ENCODE measurements at places on chromosomes 2 and 18.

DNA sequence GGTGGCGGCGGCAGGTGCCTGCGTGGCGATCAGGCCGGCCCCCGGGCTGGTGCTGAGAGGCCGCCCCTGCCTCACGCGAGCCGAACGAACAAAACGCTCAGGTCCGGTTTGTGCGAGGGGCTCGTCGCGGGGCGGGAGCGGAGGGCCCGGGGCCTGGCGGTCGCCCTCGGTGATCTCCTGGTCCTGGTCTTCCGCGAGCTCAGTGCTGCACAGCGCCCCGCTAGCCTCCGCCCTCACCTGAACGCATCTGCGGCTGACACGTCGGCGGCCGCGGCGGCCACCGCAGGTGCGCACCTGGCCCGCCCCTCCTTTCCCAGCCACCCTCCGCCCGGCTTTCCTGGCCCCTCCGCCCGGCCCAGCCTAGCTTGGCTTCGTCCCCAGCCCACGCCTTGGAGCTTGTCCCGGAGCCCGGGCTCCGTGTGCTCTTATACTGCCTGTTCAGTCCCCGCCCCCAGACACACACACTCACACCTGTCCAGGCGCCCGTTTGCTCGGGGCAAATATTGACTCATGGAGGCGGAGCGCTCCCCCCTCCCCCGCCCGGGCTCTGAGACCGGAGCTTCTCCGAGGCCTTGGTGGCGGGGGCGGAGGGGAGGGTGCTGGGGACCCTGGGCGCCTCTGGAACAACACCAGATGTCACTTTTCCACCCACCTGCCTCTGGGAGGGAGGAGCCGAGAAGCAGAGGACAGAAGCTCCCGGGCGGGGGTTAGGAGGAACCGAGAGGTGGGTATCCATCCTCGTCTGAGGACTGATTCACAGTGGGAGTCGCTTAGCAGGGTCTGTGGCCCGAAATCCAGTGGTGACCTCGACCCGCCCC lies 8.6 kb upstream of the CRYBA2 start:
- H3K4me1 ChIP-seq, result peaks cover 7% of the 10 kb centered on the region
- no peak for DNase-seq
- H3K4me3 ChIP-seq, result peak overlapping the region; percentile 37
- no peaks in the 10 kb centered on the region for H3K36me3 ChIP-seq
- peaks cover 95% of the 10 kb centered on the region for H3K27me3 ChIP-seq

- no peaks in the 10 kb centered on the region for H3K36me3 ChIP-seq
- DNase-seq, result no peak
- no peaks in the 10 kb centered on the region for H3K4me1 ChIP-seq
- H3K4me3 ChIP-seq, result no peak overlapping the region
- no peak overlapping the region for H3K27ac ChIP-seq
- peaks cover 48% of the 10 kb centered on the region for H3K27me3 ChIP-seq
Measured at GRCh38 chr2:31563273-31563839, 17.4 kb downstream of the SRD5A2 start.

GRCh38 chr2:36433311-36434217 lies 78.0 kb downstream of the CRIM1 start:
- peaks cover 49% of the 10 kb centered on the region for H3K4me1 ChIP-seq
- H3K27me3 ChIP-seq, result no peaks in the 10 kb centered on the region
- H3K36me3 ChIP-seq, result no peaks in the 10 kb centered on the region
- no peak for DNase-seq
- H3K4me3 ChIP-seq, result no peak overlapping the region

DNA sequence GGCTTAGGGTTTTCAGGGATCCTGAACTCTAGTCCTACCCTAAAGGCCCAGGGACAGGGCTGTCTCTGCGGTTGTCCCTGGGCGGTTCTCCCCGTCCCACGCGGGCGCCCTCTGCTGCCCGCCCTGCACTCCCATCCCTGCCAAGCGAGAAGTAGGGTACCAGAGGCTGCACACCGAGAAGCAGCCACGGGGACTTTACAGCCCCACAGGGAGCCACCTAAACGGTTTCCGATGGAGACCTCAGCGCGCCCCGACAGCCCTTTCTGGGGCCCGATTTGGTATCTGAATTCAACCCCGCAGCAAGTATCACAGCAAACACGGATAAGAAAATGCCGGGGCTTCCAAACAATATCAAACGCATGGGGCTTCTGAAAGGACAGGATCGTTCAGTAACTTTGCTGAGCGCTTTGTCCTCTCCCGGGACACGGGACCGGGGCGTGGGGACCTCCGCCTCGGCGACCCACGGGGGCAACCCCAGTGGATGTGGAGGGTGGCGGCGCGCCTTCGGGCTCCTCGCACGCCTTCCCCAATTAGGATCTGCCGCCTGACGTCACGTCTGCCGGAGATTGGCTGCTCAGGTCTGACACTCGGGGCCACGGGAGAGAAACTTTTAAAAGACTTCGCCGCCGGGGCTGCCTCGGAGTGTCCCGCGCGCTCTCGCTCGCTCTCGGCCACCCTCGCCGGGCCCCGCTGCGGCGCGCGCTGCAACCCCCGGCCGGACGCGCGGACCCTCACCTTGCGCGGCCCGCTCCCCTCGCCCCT lies at the start of gene LTBP1:
Gene LTBP1 (plus strand): TSS at position 640 of the 762 bp plus-strand sequence. CDS start 372 bp downstream, outside the sequence.
- no peaks in the 10 kb centered on the region for H3K27me3 ChIP-seq
- H3K4me1 ChIP-seq, result peaks cover 24% of the 10 kb centered on the region
- peak; percentile 79 for DNase-seq
- H3K27ac ChIP-seq, result peak within 1 kb of the TSS; percentile 93
- peak within 1 kb of the TSS; percentile 82 for H3K4me3 ChIP-seq

GRCh38 chr2:231393149-231394131 lies 2.1 kb upstream of the B3GNT7 start:
- H3K4me3 ChIP-seq, result peak overlapping the region; percentile 8
- no peak overlapping the region for H3K27ac ChIP-seq
- peaks cover 14% of the 10 kb centered on the region for H3K4me1 ChIP-seq
- no peak for DNase-seq

DNA sequence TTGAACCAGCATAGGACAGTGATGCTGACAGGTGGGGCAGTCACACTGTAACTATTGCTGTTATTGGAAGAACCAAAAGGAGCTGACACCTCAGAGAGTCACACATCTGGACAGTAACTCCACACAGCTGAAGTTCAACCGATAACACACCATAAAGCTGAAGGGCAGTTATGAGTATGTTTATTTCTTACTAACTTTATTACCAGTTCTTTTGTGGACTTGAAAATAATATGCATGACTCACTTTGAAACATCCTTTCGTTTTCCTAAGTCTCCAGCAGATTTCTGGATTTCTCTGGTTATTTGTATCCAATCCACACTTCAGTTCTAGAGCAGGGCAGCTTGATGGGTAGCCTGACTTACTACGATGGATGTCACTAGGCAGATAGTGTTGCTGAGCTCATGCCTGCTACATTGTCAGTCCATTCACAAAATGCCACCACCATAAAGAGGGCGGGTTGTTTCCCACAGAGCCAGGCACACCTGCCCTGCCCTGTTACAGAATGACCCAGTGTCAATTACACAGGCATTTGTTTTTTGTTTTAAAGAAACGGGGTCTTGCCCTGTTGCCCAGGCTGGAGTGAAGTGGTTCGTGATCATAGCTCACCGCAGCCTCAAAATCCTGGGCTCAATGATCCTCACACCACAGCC lies 8.4 kb upstream of the AGBL5 start:
- no peak overlapping the region for H3K27ac ChIP-seq
- H3K4me3 ChIP-seq, result no peak overlapping the region
- peaks cover 6% of the 10 kb centered on the region for H3K36me3 ChIP-seq
- DNase-seq, result no peak

DNA sequence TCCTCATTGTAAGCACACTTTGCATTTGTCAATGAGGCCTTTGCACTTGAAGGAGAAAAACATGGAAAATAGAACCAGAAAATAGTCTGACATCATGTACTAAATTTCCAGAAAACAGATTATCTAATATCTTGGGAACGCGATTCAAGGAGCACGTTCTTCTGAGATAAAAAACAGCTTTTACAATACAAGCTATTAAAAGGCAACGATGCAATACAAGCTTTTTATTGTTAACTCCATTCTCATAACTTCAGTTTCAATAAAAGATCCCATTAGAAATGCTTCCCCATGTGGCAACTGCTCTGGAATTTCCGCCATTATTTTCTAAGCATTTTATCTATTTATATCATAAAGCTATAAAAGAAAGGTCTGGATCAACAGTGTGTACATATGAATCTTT lies 40.3 kb downstream of the NRXN1 start:
- H3K27me3 ChIP-seq, result no peaks in the 10 kb centered on the region
- H3K4me3 ChIP-seq, result no peak overlapping the region
- H3K4me1 ChIP-seq, result peaks cover 23% of the 10 kb centered on the region
- no peaks in the 10 kb centered on the region for H3K36me3 ChIP-seq
- no peak for DNase-seq
- no peak overlapping the region for H3K27ac ChIP-seq

- no peak for DNase-seq
- H3K36me3 ChIP-seq, result no peaks in the 10 kb centered on the region
- no peaks in the 10 kb centered on the region for H3K4me1 ChIP-seq
- H3K27ac ChIP-seq, result no peak overlapping the region
- no peak overlapping the region for H3K4me3 ChIP-seq
- H3K27me3 ChIP-seq, result peaks cover 34% of the 10 kb centered on the region
Measured at GRCh38 chr2:24107-24506, 22.2 kb downstream of the FAM110C start.

DNA sequence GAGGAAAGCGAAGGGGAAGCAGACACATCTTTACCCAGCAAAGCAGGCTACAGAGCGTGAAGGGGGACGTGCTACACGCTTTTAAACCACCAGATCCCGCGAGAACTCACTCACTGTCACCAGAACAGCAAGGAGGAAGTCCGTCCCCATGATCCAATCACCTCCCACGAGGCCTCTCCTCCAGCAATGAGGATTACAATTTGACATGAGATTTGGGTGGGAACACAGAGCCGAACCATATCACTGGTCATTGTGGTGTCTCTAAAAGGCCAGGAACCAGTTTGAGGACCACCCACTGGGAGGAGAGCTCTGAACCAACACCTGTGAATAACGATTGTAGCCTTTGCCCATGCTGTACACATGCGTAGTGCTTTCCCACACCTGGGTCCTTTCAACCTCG lies 116.6 kb upstream of the FAM136A start:
- peaks cover 50% of the 10 kb centered on the region for H3K27me3 ChIP-seq
- no peaks in the 10 kb centered on the region for H3K36me3 ChIP-seq
- no peak for DNase-seq
- H3K4me3 ChIP-seq, result no peak overlapping the region
- no peak overlapping the region for H3K27ac ChIP-seq

- no peak overlapping the region for H3K27ac ChIP-seq
- H3K36me3 ChIP-seq, result no peaks in the 10 kb centered on the region
- no peak for DNase-seq
Measured at GRCh38 chr18:44599412-44599811, 81.3 kb upstream of the SETBP1 start.

DNA sequence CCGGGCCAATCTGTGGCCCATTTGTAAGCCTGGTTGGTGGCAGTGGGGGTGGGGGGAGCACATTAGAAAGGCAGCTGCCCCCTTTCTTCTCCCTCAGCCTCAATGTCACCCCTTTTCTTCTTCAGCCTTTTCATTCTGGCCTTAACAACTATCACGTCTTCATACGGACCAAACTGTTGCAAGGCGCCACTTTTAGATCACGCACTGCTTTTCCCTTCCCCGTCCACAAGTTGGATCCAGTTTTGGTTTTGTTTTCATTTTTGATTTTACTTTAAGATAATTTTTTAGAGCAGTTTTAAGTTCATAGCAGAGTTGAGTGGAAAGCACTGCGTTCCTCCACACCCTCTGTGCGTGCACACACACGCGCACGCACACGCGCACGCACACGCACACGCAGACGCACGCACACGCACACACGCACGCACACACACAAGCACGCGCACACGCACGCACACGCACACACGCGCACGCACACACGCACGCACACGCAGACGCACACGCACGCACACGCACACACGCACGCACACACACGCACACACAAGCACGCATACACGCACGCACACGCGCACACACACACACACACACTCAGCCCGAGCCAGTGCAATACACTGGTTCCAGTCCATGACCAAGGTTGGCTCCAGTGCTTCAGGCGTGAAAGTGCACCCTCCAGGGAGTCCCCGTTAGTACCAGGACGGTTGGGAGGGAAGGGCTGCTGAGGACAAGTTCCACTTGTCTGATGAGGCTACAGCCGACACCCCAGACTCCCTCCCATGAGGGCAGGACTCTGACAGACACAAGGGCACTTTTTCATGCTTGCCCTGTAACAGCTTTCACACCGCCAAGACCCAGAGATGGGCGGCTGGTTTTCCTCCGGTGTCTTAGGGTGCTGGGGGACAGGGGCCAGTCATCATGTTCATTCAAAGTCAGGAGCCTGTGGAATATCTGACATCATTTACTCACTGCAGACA lies 22.4 kb downstream of the FBLN7 start:
- no peak overlapping the region for H3K27ac ChIP-seq
- no peaks in the 10 kb centered on the region for H3K27me3 ChIP-seq

GRCh38 chr2:26429779-26430578 lies 28.3 kb downstream of the DRC1 start:
- no peak for DNase-seq
- H3K4me1 ChIP-seq, result peaks cover 23% of the 10 kb centered on the region
- no peak overlapping the region for H3K4me3 ChIP-seq
